ENCODE measurements at places on chromosomes 5 and 9. TPM values are rescaled to one million over a fixed set of nuclear protein-coding genes. Genes with fewer than 3 reads are reported as not detected.

CTXN3 gene
- total RNA-seq = not detected

EQTN gene
- total RNA-seq = not detected

PCDHGA2 gene
- 0.23 TPM for total RNA-seq

TTLL11 gene
- 3.2 TPM for total RNA-seq

MARCHF11 gene
- total RNA-seq = not detected

FST gene
- 2.3 TPM for total RNA-seq

IFNA2 gene
- total RNA-seq = not detected

RNF180 gene
- not detected for total RNA-seq

ACER2 gene
- 5.9 TPM for total RNA-seq

GRCh38 chr9:111400564-111400898 is 70.5 kb upstream of the OR2K2 start:
- no peak for DNase-seq

DNA sequence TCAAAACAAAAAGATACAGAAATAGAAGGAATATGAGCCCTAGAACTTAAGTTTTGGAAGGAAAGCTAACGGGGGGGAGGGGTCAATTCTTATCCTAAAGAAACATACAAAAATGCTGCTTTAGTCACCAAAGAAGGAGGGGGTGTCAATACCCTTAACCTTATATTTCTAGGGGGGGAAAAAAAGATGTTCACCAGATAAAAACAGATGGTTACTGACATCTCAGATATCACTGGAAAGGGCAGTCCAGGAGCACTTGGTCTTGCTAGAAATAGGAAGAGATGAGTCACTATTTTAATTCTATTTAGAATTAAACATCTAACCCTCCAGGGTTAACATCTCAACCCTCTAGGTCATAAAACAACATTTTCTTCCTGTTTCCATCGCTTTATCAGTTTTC is 1.7 kb downstream of the DIAPH1 start:
- DNase-seq = no peak

- DNase-seq = no peak
These were observed 113.2 kb upstream of the RANBP3L start for GRCh38 chr5:36414869-36415282.

GRCh38 chr9:19423163-19423562 is 14.4 kb downstream of the ACER2 start:
- no peak for DNase-seq

- no peak for DNase-seq
These were observed 29.4 kb downstream of the HRH2 start for GRCh38 chr5:175687231-175687701.

DNA sequence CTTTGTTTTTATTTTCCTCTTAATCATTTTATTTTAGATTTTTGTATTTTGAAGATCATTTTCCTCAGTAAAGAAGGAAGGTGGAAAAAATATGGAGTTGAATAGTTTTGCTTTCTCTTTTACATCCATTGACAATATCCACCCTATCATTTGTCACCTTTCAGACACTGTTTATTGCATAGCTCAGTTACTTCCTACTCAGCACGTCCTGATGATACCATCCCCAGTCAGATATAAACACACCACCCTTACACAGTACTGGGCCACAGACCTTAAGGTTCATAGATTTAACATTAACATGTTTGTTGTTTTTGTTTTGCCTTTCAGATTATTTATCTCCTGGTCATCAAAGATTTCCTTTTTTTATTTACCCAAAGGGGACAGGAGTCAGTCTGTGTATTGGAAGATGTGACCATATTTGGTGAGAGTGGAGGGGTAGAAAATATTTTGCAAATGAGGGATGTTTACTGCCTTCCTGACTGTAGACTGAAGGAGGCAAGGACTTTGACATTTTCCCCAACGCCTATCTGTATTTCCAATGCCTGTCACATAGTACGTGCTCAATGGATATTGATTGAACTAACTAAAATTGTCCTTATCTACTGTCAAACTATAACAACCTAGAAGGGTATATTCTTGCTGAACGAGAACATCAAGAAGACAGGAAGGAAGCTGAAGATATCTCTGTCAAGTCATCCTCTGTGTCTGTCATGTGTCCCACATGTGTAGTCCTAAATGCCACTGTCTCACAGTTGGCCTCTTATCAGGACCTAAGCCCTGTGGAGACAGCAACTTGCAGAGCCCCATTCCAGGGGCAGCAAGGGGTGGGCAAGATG is 15.6 kb downstream of the STX17 start:
- no peak for DNase-seq

DNA sequence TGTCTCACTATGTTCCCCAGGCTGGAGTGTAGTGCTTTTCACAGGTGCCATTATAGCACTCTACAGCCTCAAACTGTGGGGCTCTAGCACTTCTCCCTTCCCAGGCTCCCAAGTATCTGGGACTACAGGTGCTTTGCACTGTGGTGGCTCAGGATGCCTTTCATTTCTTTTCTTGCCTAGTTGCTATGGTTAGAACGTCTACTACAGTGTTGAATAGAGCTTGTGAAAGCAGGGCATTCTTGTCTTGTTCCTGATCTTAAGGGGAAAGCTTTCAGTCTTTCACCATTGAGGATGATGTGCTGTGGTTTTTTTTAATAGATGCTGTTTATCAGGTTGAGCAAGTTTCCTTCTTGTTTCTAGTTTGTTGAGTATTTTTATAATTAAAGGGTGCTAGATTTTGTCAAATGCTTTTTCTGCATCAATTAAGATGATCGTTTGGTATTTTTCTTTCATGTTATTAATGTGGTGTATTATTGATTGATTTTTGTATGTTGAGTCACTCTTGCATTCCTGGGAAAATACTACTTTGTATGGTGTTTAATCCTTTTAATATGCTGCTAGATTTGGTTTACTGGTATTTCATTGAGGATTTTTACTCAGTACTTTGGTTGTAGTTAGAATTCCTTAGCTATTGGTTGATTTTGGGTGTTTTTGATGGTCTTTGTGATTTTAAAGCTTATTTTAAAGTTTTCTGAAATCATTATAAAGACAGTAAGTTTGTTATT is 35.6 kb downstream of the GPBP1 start:
- no peak for DNase-seq

DNA sequence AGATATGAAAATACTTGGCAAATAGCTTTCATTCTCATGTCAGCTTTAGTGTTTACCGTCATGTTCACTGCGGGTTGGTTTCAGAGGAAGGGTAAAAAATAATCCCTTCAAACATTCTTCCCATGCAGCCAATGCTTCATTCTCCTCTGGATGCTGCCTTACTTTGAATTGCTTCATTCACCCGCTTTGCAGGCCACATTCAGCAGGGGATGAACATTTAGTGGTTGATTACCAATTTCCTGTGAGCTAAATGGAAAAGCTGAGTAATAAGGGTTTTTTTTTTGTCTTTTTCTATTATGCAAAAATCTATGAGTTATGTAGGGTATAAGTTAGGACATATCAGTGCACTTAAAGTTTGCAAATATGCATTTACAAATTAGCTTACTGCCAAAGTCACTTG is 96.3 kb upstream of the MEF2C start:
- DNase-seq = no peak

- no peak for DNase-seq
These were observed 149.8 kb downstream of the ICE1 start for GRCh38 chr5:5572010-5572865.

- no peak for DNase-seq
These were observed 98.6 kb upstream of the TLE1 start for GRCh38 chr9:81787747-81788632.

DNA sequence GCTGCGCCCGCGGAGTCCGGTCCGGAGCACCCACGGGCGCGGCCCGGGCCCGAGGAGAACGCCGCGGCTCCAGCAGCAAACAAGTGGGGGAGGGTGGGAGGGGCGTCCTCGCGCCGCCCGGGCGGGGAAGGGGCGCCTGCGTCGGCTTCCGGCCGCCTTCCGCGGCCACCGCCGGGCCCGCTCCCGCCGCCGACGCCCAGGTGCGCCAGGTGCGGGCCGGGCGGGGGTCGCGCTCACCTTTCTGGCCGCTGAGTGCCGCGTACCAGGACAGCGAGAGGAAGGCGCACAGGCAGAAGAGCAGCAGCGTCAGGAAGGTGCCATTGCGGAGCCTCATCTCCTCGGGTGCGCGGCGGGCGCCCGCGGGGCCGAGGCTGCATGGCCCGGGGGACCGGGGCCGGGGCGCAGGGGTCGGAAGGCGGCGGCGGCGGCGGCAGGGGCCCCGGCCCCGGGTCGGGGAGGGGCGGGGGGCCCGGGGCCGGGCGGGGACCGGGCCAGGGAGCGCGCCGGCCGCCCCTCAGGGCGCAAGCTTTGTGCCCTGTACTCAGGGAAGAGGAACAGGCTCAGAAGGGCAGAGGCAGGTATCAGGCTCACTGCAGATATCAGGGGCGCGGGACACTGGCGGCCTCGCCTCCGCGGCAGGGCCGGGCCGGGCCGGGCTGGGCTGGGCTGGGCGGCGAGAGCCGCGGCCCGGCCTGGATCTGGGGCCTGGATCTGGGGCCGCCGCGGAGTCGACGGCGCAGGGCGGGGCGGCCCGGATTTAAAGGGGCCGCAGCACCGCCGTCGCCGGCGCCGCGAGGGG is at the start of gene MGAT4B:
MGAT4B (minus strand) TSS at position 617 of the 799 bp plus-strand sequence; CDS start at position 334, 283 bp downstream.
- DNase-seq = peak; percentile 67

DNA sequence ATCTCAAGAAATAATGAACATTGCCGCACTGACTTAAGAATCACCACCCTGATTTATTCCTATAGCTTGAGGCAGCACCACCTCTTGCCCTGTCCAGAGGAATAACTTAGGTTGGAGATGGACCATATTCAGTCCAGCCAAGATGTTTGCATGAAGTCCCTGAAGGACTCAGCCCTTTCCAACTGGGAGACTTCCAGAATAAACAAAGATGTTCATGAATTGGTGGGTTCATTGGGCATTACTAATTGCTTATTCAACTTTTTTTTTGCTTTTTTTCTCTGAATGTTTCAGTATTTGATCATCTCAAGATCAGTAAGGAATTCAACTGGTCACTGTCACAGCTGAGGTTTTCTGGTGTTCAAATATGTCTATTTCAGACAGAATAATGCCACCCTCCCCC is 470.6 kb downstream of the CCDC171 start:
- no peak for DNase-seq

DNA sequence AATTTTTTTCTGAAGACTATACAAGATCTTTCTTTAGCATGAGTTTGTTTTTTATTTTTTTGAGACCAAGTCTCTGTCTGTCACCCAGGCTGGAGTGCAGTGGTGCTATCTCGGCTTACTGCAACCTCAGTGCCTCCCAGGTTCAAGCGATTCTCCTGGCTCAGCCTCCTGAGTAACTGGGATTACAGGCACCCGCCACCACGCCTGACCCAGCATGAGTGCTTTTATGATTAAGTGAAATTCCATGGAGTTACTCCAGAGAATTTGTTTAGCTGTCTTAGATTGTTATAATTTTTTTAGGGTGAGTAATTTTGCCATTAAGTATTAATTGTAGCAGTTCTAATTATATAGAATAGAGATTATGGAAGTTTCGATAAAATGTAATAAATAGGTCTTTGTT is 14.3 kb downstream of the YTHDC2 start:
- DNase-seq = no peak

GRCh38 chr5:25033658-25034057 is 388.9 kb upstream of the CDH10 start:
- no peak for DNase-seq

DNA sequence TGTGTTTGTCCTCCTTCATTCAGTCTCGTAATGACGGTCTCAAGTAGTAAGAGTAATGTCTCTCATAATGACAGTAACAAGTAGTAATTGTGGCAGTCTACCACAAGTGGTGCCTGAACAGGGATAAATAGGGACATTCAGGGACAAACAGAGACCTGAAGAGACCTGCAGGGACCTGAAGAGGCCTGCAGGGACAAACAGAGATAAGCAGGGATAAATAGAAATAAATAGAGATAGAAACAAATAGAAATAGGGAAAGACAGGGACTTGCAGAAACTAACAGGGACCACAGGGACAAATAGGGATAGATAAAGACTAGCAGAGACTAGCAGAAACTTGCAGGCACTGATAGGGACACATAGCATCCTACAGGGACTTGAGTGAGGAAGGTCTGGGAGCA is 7.9 kb downstream of the UGT3A2 start:
- no peak for DNase-seq

- DNase-seq = no peak
These were observed 1.9 kb upstream of the SH3PXD2B start for GRCh38 chr5:172456076-172456722.

GRCh38 chr5:141873933-141874261 is 4.3 kb downstream of the PCDH1 start:
- no peak for DNase-seq

DNA sequence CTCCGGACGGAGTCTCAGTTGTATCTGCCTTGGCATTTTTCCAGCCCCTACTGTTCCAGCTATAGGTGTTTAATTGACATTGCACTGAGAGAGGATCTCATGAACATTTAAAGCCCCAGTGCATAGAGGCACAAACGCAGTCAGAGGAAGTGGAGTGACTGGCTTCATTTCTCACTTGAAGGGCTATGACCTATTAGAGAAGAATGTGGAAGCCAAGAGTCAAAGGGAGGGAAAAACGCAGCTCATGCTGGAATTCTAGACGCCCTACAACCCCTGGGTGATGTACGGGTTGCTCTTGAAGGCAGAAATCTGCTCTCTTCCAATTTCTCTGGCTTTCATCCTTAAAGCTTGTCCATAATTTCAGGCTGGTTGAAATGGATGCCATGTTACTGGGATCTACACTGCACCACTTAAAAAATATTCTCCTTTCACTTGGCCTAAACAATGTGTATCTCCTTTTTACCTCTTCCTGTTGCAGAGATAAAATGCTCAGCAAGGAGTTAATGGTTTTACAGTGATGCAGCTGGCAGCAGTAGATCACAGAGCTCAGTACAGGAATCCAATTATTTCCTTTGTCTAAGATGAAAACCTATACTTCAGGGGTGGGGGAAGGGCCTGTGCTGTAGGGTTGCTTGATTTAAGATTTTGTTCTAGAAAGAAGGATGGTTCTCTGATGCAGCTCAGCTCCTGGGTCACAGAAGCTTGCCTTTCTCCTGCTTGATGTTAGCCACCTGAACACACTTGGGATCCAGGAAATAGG is 61.8 kb upstream of the MAMDC2 start:
- DNase-seq = no peak

DNA sequence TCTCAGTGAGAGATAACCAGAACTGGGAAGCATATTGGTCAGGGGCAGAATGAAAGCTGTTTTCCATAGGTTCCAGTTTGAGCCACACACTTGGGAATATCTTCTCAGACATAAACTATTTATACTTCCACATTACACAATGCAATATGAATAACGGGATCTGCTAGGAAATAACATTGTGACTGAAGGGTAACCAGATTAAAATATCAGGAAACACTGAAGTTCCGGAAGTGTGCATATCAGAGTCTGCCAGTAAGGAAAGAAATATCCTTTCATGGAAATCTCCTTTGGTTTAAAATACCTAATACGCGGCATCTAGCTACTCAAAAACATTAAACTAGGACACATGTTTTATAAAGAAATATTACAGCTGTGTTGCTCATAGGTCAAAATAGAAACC is 56.3 kb downstream of the ST8SIA4 start:
- no peak for DNase-seq
